ENCODE measurements at places on chromosomes 2 and 18.

DNA sequence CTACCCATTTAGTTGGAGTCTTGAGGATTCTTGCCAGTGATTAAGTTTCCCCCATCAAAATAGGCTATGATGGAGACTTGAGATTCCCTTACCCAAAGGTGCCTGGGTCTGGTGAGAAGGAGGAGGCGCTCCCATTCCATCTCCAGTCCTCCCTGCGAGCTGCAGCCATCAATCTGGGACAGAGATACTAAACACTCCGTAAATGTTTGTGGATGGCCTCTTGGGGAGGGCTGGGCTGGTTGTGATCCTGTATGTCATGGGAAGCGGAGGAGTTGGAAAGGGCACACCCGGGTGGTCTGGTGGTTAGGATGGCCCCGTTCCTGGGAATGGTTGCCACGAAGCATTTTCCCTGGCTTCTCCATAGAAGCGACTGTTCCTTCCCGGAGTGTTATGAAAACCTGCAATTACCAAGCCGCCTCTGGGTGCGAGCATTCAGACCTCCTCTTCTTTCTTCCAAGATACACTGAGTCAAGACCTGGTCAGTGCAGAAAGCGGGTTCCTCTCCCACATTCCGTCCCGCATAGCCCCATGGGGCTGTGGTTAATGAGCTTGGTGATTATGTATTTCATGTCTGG is 196.9 kb downstream of the CTIF start:
- no peak for DNase-seq

- no peak for DNase-seq
Observed at GRCh38 chr2:102114851-102115497, 27.6 kb upstream of the IL1R1 start.

GRCh38 chr18:13553449-13553848 is 172.9 kb downstream of the FAM210A start:
- no peak for DNase-seq

GRCh38 chr2:195907474-195907873 is 161.2 kb downstream of the DNAH7 start:
- no peak for DNase-seq

DNA sequence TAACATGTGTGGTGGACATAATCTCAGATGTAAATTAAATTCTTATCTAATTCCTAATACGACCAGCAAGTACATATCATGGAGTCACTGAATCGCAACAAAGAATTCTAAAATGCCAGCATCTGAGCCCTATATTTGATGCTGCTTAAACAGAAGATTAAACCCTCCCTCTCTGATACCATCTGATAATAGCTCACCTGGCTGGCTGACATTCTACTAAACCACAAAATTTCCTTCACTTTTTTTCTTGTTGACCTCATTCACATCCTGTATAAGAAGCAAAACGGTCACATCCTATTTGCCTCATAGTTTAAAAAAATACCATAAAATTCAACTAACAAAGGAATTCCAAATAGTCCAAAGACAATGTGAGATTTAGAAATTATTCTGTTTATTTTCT is 371.6 kb upstream of the SLC8A1 start:
- DNase-seq, result no peak

DNA sequence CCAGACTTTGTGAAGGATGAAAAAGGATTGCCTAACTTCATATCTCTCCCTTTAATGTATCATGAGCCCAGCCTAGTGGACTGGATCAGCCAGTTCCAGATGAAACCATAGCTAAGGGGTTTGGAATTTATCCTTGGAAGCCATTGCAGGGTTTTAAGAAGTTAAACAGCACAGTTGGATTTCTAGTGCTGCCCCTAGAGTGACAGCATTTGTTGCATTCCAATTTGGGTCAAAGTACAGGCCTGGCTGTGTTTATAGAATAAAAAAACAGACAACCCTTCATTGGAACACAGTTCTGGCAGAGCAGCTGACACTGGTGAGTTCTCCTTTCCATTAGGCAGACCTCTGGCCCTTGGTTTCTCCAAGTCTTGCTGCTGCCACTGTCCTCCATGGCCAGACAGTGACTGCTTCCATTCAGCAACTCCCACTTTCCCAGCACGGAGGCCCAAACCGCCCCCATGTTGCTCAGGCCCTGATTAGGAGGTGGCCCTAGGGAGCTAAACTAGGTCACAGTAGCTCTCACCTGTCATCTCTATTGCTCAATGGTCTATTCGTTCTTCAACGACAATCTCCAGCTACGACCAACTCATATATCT is 8.0 kb downstream of the GPR39 start:
- no peak for DNase-seq

DNA sequence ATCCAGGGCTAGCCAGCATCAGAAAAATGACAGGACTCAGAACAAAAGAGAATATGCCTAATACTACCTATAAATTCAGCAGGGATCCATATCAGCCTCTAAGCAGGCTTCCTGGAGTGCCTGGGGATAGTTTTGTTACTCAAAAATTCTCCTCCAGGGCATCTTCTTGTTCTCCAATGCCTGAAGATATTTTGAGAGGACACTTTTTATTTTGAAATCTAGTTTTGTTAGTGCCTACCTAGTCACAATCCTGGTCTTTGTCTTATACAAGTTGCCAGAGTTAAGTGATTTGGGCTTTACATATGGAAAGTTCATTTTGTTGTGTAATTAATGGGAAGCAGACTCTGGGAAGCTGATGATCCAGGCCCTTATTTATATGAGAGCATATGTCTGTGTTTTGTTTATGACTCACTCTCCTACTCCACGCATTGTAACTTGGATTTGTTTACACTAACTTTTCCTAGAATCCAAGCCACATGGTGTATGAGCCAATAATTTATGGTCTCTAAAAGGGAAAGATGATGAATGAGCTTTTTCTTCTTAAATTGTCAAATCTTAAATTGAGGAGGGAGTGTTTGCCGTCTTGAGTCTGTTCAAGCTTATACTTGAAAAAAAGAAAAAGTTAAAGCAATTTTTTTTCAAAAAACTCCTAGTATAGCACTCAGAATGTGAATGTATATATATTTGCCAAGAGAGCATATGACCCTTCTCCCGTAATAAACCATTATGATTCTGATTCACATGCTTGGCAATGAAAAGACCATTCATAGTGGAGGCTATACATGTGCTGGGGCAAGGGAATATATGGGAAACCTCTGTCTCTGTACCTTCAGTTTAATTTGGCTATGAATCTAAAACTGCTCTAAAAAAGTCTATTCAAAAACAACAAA is 370.3 kb downstream of the SETBP1 start:
- DNase-seq, result no peak

- no peak for DNase-seq
Observed at GRCh38 chr18:58344861-58345463, 283.9 kb downstream of the ALPK2 start.

DNA sequence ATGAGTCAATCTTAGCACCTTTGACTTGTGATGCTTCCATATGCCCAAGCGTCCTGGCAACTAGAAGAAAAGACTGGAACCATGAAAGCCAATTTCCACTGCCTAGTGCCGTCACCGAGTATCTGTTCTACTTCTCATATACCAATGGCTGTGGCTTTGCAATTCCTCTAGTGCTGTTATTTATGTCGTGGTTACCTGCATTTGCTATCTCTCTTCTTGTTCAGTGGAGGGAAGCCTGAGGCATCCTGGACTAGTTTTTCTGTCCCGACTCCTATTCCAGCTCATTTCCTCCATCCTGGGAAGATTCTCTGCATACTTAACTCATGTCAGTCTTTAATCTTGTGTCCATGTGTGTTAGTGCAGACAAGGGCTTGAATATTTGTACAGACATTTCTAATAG is 117.9 kb downstream of the FEZ2 start:
- DNase-seq, result no peak

DNA sequence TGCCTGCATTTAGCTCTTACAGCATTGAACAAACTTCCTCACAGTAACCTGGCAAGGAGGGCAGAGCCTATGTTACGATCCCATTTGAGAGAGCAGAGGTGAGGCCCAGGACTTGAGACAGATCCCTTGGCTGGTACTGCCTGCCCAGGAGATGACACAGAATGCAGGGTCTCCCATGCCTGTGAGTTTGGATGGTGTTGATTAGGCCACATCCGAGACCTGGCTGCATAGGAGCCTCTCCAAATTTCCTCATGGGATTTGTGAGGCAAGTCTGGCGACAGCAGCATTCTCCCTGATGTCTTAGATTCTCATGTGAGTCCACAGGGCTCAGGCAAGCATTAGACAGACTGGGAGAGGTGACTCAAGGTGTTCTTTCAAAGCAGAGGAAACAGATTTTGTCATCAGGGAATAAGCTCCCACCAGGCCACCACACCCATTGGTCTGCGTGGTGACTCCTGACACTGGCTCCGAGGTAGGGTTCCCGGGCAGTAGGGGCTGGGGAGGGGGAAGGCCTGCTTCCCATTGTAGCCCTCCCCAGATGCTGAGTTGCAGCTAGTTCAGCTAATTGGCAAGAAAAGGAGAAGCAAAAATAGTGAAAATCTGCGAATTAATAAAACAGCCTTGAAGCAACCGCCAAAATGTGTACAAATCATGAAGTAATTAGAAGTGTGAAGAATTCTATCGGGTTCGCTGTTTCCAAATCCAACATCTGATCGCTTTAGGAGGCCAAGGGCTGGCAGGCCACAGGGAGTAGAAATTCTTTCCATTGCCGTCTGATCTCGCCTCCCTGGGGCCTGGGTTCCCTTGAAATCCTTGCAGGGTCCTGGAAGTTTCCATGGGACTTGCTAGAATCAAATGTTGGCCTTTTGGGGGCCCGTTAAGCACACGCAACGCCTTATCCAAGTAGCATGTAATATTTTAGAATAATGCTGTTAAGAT is 68.0 kb downstream of the MAPK4 start:
- DNase-seq, result no peak

- no peak for DNase-seq
Observed at GRCh38 chr2:49403637-49404036, 249.3 kb upstream of the FSHR start.

DNA sequence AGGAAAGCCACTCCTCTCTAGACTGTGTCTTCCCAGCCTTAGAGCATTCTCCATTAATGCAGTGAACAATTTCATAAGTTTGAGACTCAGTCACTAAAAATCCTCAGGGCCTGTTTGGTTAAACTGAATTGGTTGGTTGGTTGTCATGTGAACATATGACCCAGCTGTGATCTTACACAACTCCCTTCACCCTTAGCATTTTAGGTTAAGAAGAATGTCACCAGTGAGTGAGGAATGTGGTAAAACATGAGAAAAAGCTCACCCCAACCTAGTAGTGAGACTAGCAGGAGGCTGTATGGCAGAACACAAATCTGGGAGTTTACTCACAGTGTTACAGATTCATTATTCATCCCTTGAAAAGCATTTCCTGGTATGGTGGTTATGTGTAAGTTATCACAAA is 32.4 kb downstream of the LHCGR start:
- no peak for DNase-seq

- DNase-seq, result no peak
Observed at GRCh38 chr2:204074456-204074855, 137.9 kb downstream of the ICOS start.

- no peak for DNase-seq
Observed at GRCh38 chr2:224263571-224264043, 138.3 kb downstream of the FAM124B start.

GRCh38 chr2:123419976-123420375 is 605.1 kb upstream of the CNTNAP5 start:
- DNase-seq, result no peak

DNA sequence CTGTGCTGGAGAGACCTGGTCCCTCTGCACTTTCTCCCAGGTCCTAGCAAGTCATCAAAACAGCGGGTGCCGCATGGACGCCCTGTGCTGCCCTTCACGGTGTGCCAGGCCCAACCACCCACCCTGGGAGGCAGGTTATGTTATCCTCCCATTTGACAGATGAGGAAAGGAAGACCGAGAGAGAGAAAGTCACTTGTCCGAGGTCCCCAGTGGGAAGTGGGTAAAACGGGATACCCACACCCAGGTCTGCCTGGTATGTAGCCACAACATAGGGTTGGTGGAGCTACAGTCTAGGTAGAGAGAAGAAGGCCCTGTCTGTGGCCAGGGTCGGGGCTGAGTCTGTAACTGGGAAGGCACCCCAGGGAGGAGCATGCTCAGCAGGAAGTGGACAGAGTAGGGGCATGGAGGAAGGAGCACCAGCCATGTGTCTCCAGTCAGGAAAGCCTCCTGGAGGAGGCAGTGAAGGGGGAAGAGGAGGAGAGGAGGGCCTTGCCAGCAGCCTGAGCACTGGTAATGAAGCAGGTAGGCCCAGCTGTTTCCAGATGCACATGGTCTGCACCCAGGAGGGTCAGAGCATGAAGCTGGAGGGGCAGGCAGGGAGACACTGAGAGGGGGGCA is 98.4 kb downstream of the ZFP36L2 start:
- no peak for DNase-seq

DNA sequence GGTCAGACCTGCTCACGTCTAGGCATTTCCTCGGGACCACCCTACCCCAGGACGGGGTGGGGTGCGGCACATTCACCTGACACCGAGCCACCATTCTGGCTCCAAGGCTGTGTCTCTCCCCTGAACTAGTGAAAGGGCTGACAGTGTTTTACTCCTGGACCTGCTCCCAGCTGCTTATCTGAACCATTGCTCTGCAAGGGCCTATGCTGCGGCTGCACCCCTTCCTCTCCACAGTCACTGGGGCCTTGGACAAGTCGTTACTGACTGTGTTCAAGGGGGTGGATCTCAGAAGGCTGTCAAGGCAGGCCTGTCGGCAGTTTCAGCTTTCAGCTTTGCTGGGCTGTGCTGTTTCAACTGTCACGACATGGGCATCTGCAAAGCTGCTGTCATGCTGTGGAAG is 11.7 kb downstream of the CREG2 start:
- no peak for DNase-seq

DNA sequence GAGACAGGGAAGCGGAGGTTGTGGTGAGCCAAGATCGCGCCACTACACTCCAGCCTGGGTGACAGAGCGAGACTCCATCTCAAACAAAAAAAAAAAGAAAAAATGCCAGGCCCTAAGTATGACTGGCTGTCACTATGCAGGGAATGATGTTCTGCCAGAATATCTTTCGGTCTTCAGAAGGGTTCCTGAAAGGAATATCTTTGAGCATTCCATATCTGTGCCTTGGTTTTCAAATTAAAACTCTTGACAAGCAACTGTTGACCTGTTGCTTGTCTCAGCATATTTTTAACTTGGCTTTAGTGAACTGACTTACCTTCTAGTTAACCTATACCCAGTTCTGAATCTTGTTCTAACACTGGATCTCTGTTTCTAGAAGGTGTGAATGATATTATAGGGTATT is 953.2 kb upstream of the FAM98A start:
- DNase-seq, result no peak

DNA sequence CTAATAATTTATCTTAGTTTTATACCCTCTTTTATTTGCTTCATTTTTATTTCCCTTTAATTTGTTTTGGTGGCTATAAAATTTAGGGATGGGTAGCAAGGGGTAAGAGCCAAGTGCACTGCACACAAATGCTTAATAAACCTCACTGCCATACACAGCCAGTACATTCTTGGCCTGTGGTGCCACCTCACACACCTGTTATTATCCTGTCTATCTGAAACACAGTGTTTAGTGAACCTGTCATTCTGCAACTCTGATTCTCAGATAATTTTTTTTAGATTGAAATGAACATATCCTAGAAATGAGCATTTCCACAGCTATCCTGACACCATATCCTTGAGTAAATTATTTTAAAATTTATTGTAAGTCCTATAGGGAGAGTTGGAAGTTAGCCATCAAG is 807.5 kb downstream of the DCC start:
- no peak for DNase-seq

GRCh38 chr2:169975221-169975620 is 148.0 kb downstream of the UBR3 start:
- no peak for DNase-seq

- no peak for DNase-seq
Observed at GRCh38 chr2:144071461-144071860, 448.5 kb downstream of the ZEB2 start.
